ENCODE measurements at places on chromosomes 16 and 17.

- DNase-seq: no peak
Measured at GRCh38 chr16:16063683-16064082, 114.3 kb downstream of the ABCC1 start.

DNA sequence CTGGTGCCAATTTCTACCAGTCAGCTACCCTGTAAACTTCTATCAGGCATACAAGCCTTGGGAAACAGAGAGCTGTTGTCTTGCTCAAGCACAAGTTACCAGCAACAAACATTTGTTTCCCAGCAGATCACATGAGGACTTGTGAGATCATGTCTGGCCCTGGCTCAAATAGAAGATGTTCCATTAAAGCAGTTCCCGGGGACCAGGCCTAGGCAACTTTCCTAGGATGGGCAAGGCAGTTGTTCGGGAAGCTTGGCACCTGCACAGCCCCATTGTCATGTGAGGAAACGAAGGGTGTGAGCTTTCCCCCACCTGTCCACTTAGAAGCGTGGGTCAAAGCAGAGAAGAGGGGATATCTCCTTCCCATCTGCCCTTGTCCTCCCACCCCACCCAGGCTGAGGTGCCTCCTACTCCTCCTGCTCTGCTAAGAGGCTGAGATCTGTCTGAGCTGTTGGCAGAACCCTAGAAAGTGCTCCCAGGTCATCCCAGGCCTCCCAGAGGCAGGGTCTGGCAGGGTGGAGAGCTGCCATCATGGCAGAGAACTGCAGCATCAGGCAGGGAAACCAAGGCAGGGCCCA lies 11.2 kb upstream of the SLC47A2 start:
- no peak for DNase-seq

DNA sequence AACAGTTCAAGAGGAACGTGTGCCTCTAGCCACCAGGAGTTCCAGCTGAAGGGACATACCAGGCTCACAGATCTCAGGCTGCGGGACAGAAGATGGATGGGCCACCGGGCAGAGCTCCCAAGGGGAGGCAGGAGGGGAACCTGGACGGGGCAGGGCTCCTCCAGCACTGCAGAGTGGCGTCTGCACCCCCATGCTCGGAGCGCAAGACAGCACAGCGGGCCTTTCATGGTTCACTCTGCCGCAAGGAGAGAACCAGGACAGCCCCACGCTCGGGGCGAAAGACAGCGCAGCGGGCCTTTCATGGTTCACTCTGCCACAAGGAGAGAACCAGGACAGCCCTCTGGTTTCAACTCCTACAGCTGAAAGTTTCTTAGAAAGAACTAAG lies 20.6 kb downstream of the SLC38A10 start:
- no peak for DNase-seq

GRCh38 chr17:4527566-4528125 lies 27.5 kb downstream of the MYBBP1A start:
- DNase-seq: no peak

DNA sequence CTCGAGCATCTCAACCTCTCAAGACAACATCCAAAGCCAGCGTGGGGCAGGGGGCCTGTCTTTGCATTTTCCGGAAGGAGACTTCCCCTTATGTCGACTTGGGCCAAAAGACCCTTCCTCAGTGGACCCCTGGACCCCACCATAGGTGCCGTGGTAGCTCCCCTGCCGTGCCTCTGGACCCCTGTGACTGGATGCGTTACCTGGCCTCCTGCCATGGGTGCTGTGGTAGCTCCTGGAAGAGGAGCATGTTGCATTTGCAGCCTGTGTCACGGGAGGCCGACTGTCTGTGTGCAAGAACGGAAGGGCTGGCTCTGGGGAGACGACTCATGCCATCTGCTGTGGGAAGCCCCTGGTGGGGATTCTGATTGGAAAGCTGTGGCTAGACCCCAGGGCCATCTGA lies 130.1 kb downstream of the FOXL1 start:
- no peak for DNase-seq

DNA sequence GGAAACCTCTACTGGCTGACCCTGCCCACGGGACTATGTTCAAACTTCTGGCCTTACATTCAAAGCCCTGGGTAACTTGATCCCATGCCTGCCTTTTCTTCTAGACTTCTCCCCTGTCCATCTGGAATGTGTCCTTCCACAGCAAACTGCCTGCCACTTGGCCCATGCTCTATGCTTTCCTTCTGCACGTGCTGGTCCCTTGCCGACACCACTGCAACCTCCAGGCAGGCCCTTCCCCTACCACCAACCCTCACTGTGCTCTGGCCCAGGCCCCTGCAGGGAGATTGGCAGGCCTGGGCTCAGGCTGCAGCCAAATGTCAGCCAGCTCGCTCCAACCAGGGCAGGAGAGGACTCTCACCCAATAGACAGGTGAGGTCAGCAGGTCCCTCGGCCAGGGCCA lies 11.0 kb downstream of the HSD11B2 start:
- DNase-seq: no peak

GRCh38 chr17:10812674-10813073 lies 8.8 kb upstream of the TMEM238L start:
- no peak for DNase-seq

GRCh38 chr16:11784038-11784369 lies 13.1 kb downstream of the ZC3H7A start:
- no peak for DNase-seq

- no peak for DNase-seq
Measured at GRCh38 chr17:2170023-2170422, 115.1 kb downstream of the HIC1 start.

- peak; percentile 70 for DNase-seq
Measured at GRCh38 chr17:8176197-8176940, at the start of gene TMEM107. TMEM107 (minus strand) TSS chr17:8176380; CDS start chr17:8176286, 94 bp downstream.

DNA sequence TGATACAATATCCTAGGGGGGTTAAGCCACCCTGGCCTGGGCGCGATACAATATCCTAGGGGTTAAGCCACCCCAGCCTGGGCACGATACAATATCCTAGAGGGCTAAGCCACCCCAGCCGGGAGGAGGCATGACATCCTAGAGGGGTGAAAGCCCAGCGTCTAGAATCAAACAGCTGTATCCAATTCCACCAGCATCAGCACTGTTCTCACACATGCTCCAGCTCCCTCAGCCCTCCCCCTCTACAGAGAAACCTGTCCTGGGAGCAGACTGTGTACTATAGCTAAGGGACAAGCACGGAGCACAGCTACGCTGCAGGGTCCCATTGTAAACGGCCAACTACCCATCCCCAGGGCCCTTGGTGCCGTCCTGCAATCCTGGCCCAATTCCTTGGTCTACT lies 6.2 kb downstream of the GINS2 start:
- no peak for DNase-seq

DNA sequence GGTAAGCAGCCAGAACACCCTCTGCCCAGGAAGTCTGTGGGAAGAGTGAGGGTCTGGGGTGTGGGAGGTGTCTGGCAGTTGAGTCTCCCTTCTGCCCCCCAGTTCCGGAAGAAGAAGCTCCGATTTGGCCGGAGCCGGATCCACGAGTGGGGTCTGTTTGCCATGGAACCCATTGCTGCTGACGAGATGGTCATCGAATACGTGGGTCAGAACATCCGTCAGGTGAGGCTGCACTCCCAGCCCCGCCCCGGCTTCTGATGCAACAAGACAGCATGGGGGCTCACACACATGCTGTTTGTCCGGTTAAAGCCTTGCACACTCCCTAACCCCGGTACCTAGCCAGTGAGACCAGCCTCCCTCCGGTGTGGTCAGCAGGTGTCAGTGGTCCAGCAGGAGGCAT lies 4.0 kb upstream of the HSD3B7 start:
- no peak for DNase-seq

DNA sequence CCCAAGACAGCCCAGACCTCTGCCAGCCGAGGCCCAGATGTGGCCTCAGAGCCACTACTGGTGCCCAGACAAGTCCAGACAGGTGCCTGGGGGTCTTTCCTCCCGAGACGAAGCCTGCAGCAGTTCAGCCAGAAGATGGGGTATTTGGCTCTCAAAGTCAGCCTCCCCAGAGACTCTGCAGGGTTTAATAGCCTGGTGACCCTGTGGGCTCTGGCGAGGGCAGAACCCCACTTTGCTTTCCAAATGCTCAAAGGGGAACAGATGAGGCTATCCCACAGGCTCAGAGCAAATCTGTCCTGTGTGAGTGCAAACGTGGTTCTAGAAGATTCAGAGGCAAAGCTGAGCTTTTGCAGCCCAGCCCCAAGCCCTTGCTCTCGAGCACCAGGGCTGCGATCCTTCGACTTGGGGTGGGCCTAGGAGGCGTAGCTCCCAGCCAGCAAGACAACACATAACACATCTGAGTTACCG lies 236.0 kb downstream of the MRTFB start:
- no peak for DNase-seq

DNA sequence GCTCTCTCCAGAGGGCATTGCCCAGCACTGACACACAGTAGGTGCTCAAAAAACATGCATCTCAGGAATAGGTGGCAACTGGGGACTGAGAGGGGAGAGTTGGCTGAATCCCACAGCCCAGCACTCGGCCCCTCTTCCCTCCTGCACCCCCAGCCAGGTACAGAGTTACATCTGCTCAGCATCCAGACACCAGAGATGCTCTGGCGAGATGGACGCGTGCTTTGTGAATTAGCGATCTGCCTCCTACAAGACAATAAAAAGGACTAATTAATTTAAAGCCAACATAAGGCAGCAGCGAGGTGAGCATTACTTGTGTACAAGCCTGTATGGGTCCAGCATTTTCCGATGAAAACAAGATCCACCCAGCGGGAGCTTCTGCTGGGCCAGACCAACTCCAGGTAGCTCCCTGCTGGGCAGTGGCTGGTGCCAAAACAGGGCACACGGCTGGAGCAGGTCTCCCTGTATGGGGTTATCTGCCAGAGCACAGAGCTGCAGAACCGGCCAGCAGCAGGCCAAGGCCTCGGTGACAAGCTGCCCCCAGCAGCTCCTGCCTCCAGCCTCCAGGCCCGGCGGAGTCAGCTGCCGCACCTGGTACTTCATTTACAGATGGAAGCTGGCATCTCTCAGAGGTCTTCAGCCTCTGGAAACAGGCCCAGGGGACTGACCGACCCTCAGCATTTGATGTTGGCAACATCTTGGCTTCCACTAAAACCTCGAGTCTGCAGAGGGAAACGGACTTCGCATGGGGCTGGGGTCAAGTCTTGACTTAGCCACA lies 219.7 kb upstream of the SDK2 start:
- DNase-seq: no peak

- no peak for DNase-seq
Measured at GRCh38 chr16:84844559-84845495, 25.0 kb downstream of the CRISPLD2 start.

DNA sequence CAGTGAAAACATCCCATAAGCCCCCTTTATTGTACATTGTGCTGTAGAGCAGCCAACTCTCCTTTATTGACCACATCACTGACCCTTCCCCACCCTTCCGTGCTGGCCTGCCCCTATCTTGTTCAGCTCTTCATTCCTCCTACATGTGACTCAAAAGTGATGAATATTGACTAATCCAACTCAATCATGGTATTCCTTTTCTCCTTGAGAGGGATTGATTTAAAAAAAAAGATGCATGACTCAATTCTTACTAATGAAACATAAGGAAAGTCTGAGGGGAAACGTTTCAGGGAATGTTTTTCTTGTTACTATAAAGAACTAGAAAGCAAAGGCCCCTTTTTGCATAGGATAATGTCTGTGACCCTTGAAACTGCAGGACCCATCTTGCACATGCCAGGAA lies 125.2 kb upstream of the SOX9 start:
- DNase-seq: no peak

GRCh38 chr16:5071681-5072333 lies at the start of gene ALG1:
ALG1 (plus strand) TSS chr16:5071843; CDS start chr16:5071850, 7 bp downstream.
- peak; percentile 83 for DNase-seq
